NCI-H187 (cell line): ENCODE measurements at places on chromosomes 16 and 17.

- DNase-seq: no peak
These were observed 10.8 kb upstream of the C16orf95 start for GRCh38 chr16:87327798-87328495.

DNA sequence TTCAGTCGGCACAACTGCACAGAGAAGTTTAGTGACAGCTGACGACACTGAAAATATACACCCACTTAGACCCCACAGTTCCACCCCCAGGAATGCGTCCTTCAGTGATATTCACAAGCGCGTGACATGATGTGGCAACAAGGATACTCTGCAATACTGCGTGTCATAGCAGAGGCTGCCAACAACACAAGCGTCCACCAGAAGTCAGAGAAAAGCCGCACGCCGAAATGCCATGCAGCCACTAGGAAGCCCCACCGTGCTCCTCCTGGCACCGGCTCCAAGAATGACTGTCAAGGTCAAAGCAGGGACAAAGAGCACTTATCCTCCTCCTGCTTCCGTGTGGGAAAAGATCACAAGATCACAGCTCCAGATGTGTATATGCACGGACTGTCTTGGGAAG is 3.5 kb downstream of the ATP2A3 start:
- no peak for DNase-seq

GRCh38 chr16:24939738-24940137 is 75.4 kb downstream of the ARHGAP17 start:
- DNase-seq: no peak

- no peak for DNase-seq
These were observed 7.9 kb downstream of the ENGASE start for GRCh38 chr17:79082311-79083190.

DNA sequence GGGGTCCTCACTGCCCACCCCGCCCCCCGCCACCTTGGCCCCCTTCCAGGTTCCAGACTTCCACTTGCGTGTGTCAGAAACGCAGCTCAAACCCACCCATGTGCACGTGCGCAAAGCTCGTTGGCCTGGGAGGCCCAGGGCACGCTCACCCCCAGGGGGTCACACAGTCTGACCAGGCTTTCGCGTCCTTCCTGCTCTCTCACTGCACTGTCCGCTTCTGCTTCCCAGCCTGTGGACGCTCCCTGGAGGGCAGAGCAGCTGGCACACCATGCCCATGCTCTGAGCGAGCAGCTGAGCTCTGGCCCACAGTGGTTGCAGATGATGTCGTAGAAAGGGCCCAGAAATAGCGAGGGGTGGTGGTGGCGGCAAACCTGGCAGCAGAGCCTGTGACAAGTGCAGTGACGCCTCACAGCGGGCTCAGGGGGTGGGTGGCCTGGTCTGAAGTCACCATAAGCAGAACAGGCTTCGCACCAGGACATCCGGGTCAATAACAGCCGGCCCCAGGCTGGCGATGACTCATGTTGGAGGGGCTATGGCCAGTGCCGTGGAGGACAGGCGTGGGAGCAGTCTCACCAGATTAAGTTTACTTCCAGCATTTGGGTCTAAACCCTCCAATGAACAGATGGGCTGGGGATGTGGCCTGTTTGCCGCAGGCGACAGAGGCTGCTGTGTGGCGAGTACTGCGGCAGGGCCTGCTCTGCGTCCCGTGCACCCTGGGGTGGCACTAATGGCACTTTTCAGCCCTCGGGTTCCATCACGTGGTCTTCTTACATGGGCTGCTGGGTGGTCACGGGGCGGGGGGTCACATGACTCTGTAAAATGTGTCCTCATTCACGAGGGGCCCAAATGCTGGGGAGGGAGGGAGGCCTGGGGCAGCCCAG is 49.0 kb downstream of the NT5M start:
- DNase-seq: no peak

GRCh38 chr17:752620-753219 is 656 bp upstream of the GEMIN4 start:
- peak; percentile 12 for DNase-seq

GRCh38 chr17:15648386-15648785 is 28.9 kb upstream of the FBXW10B start:
- DNase-seq: no peak

DNA sequence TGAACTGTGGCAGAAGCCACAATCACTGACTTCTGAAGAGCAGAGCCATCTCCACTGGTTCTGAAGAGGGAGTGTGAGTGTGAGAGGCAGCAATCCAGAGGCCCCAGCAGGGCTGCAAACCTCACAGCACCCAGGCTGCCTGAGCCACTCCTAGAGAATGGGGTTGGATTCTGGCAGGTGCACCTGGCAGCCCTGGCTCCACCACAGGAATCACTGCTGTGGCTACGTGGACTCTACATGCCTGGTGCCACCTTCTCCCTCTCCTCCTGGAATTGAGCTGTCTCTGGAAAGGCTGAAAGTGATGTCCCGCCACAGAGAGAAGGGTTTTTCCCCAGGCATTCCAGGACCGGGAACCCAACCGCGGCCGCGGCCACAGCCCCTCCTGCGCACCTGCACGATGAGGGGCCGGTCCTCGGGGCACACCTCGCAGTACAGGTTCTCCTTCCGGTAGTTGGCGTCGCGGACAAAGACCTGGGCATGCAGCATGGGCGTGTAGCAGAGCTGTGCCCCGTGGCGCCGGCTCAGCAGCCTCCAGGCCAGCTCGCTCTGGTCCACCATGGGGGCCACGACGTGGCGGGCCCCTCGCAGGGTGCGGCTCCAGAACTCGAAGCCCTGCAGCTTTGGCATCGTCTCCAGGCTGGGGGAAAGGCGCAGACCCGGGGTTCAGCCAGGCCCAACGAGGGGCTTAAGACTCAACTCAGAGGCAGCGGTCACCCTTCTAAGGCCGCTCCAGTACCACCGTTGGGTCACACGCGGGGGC is 991 bp downstream of the DUS1L start:
- no peak for DNase-seq

- no peak for DNase-seq
These were observed 31.5 kb downstream of the AP2B1 start for GRCh38 chr17:35618628-35619027.

DNA sequence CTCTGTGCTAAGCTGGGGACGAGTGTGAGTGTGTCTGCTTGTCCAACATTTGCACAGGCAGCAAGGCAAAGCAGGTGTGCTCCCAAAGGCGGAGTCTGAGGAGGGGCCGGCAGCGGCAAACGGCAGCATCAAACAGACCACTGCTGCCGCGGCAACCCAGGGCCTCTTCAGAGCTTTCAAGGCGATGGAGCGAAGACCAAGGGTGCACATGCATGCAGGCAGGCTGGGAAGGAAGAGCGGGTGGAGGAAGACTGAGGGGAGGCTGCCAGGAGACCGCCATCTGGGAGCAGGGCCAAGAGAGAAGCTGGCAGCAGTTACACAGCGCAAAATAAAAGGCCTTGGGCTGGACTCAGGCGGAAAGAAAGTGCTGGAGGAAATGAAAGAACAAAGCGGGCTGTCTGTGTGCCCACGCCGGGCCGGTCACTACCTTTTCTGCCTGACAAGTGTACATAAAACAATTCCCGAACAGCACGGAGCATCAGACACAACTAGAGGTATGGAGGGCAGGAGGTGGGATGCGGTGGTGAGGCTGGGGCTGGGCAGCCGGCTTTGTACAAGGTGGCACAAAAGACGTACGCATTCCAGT is 8.5 kb downstream of the TIMM22 start:
- DNase-seq: peak; percentile 4

DNA sequence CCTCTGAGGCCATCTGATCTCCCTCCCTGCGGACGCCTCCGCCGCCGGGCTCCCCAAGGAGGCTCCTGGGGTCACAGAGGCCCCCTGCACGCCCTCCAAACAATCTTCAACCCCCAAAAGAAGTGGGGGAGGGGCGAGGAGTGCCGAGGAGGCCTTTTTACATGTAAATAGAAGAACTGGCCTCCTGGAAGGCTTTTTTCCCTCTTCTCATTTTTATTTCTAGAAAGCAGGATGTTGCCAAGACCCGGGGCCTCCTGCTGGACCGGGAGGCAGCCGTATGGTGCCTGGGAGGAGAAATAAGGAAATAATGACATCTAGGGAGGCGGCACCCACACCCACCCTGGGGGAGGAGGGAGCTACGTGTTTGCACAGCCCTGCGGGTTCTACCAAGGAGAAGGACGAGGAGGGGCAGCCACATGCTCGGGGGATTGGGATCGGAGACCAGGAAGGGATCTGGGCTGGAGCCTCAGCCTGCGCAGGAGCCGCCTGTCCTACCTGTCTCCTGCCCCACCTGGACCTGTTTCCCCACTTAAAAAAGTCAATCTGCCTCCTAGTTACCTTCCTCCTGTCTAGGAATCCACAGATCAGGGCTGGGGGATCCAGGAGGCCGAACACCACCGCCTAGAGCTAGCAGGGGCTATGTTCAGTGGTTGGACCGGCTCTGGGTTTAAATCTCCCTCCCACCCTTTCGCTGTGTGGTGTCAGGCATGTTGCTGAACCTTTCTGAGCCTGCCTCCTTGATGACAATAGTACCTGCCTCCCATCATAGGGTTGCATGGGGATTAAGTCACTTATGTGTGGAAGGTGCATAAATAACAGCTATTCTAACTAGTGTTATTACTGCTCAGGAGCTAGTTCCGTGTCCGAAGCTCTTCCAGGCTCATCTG is 175.7 kb upstream of the GSE1 start:
- DNase-seq: no peak

DNA sequence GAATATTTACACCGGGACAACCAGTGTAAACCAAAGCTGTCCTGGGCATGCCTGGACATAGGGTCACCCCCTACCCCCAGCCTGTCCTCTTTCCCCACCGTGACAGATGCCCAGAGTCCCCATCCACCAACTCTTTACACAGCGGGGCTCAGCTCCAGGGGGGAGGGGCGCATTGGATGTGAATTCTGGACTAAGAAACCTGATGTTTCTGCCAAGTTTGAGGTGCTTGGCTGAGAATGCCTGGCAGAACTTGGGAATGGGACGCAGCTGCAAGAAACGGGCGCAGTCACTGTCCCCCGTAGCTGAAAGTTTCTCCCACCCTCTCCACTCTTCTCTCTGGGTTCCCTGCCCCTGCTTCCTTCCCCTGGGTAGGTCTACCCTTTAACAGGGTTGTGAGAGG is 68.0 kb upstream of the CDC42EP4 start:
- DNase-seq: no peak

DNA sequence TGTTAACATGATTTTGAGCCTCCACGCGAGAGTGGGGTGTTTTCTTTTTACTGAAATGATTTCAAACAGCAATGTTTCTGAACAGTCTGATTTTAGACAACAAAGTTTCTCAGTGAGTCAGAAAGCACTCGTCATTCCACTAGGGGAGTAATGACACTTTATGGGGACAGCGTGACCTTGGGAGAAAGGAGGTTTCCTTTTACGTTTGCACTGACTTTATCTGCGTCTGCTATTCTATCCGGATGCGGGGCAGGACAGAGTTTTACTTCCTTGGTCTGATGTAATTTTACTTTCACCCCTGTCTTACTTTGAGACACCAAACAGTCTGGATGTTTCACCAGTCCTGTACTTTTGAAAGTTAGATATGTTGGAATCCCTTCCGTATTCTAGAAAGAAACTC is 20.7 kb downstream of the SLC47A1 start:
- no peak for DNase-seq

DNA sequence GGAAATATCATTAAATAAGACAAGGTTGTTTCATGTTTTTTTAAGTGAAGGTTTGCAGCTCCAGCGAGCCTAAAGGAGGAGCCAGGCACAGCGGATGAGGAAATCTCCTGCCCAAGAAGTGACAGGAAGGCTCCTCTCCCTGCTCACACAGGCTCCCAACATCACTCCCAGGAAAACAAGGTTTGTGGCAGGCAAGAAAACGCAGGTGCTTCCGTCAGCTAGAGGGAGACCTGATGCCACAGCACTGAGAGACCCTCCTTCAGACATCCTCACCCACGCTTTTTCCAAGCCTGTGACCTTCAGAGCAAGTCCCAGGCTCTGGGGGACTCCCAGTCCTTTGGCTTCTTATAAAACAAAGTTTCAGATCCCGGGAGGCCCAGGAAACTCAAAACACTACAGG is 89.7 kb downstream of the ZNF423 start:
- no peak for DNase-seq

GRCh38 chr16:700684-701584 is 4.7 kb downstream of the FBXL16 start:
- no peak for DNase-seq

DNA sequence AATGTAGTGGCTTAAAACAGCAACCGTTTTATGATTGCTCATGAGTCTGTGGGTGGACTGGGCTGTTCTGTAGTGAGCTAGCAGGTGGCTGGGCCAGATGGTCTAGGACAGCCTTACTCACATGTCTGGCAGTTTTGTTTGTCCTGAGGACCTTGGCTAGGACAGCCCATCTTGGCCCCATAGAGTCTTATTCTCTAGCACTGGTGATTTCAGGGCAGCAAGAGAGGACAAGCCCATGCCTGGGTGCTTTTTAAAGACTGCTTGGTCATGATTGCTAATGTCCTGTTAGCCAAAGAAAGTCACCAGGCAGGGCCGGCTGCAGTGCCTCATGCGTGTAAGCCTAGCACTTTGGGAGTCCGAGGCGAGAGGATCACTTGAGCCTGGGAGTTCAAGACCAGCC is 139.8 kb downstream of the KATNIP start:
- no peak for DNase-seq

- DNase-seq: no peak
These were observed 542.0 kb downstream of the WWOX start for GRCh38 chr16:78641433-78641832.

- DNase-seq: no peak
These were observed 21.7 kb downstream of the CREBBP start for GRCh38 chr16:3858801-3859200.

GRCh38 chr16:68760671-68761275 is 23.7 kb downstream of the CDH1 start:
- DNase-seq: no peak

GRCh38 chr17:28290703-28291102 is 28.3 kb upstream of the TMEM97 start:
- no peak for DNase-seq

GRCh38 chr16:55834049-55834448 is 1.2 kb upstream of the CES1 start:
- no peak for DNase-seq

DNA sequence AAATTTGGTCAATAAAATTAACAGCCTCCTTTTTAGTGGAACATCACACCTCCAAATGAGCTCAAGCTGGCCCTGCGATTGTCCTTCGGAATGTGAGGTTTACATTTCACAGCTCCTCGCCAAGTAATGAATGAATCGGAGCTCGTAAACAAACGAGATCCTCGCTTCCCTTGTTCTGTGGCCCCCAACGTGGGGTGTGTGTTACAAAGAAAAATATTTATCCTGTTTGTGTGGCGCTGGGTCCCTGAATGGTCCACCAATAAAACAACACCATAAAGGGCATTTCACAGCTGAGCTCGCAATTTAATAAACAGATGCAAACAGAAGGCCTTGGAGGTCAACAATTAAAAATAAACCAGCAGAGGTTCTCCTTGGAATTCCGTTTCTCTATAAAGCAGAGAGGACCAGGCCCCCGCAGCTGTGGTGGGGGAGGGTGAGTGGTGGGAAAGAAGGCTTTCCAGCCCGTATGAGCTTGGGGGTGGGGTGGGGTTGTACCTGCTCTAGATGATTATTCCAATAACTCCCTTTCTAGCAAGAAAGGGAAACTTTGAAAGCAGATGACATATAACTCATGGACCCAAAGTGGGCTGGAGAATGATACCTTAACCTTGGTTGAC is 393.9 kb upstream of the SALL1 start:
- no peak for DNase-seq
